ENCODE measurements at places on chromosomes 2 and 18.

- no peak for DNase-seq
Measured at GRCh38 chr2:113120861-113121260, 6.5 kb upstream of the IL1RN start.

- no peak for DNase-seq
Measured at GRCh38 chr2:140491876-140492275, 1638.9 kb downstream of the LRP1B start.

DNA sequence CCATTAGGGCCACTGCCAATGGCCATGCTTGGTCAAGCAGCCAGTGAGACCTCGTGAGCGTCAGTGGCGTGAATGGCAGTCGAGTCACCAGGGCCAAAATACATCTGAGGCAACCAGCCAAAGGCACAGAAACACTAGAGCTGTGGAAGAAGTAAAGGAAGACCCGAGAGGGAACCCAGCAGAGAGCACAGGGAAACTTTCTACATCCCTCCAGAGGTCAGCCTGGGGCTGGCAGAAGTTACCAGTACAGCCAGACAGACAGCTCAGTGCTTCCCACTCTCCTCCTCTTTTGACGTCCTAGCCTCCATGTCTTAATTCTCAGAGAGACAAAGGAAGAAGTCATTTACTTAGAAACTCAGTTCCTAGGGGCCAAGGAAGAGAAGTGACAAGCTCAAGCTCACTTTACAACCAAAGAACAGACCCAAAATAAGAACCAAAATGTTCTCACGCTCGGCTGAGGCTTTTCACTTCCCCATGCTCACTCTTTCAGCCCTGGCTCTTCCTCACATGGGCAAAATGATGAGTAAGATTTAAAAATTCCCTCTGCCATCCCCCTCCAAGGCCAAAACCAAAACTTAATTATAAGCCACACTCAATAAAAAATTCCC, 8.7 kb downstream of the CYRIA start:
- DNase-seq: no peak

GRCh38 chr2:224666951-224667553, 49.1 kb downstream of the CCDC195 start:
- DNase-seq: no peak

DNA sequence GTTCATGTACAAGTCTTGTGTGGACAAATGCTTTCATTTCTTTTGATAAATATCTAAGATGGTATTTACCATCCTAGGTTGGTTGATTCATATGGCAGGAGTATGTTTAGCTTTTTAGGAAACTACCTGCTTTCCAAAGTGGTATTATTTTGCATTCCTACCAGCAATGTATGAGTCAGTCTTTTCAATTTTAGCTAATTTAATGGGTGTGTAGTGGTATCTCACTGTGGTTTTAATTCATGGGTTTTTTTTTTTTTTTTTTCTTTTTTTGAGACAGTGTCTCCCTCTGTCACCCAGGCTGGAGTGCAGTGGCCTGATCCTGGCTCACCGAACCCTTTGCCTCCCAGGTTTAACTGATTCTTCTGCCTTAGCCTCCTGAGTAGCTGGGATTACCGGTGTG, 4.2 kb downstream of the ZNF512 start:
- DNase-seq: no peak

DNA sequence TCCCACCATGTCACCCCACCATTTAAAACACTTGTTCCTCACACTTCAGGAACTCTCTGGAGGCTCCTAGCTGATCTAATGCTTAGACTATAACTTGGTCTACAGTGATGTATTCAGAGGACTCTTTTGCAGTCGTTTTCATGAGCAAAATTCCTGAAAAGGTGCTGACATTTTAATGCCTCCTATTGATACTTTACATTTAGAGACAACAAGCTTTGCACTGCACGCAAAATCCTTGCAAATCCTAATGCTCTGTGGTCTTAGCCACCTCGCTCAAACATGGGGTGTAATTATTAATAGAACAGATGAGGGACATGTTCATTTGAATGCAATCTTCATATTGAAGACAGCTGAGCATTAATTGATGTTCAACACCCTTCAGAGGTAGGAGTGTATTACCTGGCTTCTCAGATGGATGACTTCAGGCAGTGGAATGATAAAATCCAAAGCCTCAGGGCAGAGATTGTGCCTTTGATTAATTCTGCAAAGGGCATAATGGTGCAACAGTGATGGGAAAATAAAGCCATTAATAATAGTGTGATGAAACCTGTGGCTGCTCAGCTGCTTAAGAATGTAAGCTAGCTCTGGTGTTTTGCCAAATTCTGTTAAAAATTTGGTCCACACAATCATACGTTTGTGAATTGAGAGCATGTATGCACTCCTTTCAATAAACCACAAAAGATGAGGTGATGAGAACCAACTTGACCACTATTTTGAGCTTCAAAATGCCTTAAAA, 5.4 kb downstream of the CTAGE1 start:
- no peak for DNase-seq

DNA sequence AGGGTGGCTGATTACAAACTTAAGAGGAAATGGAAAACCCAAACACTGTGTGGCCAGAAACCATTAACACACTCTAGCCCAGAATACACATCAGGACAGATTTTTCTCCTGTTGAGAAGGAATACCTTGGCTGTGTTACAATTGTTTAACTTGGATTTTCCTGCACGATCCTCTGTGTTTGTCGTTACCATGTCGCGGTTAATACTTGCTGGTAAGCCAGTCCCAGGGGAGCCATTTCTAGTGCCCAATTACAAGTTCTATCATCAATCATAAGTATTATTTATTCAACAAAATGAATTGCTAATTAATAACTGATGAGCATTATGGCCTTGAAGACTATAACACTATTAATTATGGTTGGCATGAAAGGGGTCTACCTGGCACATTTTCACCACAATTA, 146.8 kb downstream of the LNPK start:
- DNase-seq: no peak

Measured in RKO (cell line).